ENCODE measurements at places on chromosomes 7 and 10.

GRCh38 chr7:19116121-19117090 is 1.0 kb downstream of the TWIST1 start:
- DNase-seq, result peak; percentile 70

DNA sequence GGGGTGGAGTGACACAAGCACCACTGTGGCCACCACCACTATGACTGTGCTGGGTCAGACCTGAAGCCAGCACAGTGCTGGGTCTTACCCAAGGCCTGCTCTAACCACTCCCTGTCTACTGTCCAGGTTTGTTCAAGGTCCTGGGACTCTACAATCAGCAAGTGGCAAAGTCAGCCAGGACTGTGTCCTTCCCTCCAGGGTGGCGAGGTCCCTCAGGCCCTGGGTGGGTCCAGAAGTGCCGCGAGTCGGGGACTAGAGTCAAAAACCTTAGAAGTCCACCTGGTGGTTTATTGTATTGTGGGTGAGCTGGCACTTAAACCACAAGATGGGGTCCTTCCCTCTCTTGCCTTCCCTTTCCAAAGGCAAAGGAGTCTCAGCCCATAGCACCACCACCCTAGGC is 30.8 kb upstream of the AGR3 start:
- DNase-seq, result no peak

GRCh38 chr10:21535494-21535965 is 1.5 kb downstream of the MLLT10 start:
- DNase-seq, result no peak

DNA sequence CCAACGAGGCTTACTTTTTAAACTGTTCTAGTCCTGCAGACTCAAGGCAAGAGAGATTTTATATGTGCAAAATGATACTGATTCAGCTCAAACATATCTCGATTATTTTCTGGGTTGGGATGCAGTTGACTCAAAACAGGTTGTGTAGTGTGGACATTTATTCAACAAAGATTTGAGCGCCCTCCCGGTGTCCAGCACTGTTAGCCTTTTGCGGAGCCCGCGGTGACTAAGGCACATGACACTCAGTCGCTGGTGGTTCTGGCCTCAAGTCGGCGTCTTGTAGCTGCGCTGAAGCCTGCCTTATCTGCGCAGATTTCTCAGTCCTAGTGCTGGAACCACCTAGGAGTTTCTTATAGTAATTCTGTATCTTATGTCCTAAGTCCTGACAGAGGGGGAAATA is 938 bp upstream of the CADPS2 start:
- peak; percentile 78 for DNase-seq

DNA sequence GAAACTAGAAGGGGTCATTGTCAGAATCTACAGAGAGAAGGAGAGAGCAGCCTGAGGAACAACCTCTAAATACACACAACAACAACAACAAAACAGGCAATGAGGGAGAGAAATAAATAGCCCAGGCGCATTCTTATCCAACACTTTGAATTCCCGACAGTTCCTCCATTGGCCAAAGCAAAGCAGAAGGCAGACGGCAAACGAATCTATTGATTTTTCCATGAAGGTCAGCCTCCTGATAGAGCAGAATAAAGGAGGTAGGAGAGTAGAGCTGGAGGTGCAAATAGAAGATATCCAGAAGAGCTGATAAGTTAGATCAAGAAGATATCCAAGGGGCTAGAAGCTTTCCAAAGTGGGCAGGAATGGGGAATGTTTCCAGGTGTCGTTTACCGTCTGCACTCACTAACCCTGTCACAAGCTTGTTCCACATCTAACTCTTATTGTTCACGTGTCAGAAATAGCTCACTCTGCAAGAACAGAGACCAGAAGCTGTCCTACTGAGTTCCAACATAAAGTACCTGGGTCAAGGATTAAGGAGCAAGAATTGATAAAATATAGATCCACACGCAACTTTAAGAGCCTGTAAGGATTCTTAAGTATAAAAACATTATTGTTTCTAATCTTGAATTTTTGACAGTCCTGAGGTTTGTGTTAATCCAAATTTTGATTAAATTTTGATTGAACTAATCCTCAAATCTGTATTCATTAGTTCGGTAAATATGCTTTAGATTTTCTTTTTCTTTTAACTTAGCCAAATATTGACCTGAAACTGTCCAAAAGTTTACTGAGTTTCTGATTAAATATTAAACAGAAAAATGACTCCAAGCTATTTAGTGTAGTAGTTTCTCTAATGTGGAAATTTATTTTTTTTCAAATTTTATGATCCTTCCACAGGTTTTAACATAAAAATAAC is 45.7 kb downstream of the PTN start:
- DNase-seq, result no peak
